Stimulated activated CD4-positive, alpha-beta T cell treated with anti-CD3 and anti-CD28 coated beads, Interleukin-1b, Interleukin-23, amount 100 ng/mL, for 4 hours (primary cell): ENCODE measurements at places on chromosomes 1 and 21.

DNA sequence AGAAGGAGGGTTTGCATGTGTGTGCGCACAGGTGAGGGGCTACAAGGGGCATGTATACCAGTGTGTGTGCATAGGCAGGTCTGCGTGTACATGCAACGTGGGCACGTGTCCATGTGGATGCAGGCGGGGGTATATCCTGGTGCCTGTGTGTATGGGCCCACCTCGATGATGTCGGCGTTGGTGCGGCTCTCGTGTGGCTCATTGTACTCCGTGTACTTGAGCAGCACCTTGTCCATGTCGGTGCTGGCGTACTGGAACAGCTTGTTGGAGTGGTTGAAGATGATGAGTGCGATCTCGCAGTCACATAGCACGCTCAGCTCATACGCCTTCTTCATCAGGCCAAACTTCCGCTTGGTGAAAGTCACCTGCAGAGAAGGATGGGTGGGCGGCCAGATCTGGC, 18.3 kb downstream of the MEF2D start:
- DNase-seq: no peak

DNA sequence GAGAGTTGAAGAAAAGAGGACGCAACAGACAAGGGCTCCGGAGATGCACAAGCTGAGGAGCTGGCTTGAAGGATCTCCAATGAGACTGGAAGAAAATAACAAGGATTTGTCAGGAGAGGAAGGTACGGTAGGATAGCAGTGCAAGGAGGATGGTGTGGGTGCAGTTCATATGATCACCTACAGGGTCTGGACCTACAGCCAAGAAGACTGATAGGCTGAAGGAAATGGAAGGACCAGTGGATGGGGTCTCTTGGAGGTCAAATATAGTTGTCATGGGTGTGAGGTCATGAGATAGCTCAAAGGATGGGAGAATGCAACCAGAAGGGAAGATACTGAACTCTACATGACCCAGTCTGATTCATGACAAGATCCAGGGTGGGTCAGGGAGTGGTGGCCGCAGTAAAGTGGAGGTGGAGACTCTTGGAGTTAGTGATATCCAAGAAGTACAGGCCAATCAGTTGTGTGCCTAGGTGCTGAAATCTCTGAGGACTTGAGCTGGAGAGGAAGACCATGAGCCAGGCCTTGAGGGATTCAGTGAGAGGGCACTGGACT, 15.3 kb upstream of the KANK4 start:
- no peak for DNase-seq

DNA sequence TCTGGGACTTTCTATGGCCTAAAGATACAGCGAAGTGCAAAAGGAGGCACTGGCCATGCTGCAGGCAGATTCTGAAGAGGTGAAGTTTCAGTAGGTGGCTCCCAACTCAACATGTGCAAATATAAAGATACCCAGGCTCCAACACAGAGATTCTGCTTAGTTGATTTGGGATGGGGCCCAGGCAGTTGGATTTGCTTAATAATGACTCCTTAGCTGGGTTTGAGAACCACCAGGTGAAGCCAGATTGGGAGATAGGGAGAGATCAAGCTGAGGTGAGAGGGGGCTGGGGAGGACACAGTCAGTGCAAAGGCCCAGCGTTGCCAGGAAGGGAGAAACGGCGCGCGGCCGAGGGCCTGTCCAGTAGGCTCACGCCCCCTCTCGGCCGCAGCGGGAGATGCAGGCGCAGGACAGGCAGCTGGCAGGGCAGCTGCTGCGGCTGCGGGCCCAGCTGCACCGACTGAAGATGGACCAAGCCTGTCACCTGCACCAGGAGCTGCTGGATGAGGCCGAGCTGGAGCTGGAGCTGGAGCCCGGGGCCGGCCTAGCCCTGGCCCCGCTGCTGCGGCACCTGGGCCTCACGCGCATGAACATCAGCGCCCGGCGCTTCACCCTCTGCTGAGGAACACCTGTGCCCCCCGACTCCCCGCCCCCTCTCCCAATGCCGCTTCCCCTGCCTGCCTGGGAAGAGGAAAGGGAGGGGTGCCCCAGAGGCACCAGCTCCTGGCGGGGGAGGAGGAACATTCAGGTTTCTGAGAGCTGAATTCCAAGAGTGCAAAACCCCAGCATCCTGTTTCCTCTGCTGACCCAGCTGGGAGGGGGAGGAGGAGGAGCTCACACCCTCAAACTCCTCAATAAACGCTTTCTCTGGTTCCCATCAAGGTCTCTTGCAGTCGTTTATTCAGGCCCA, 1.2 kb downstream of the FAM167B start:
- peak; percentile 60 for DNase-seq

- no peak for DNase-seq
Measured at GRCh38 chr1:45152126-45152525, 54.3 kb downstream of the ZSWIM5 start.

- DNase-seq: no peak
Measured at GRCh38 chr1:14435368-14436023, 163.0 kb upstream of the KAZN start.

GRCh38 chr1:27290581-27290980, 31.4 kb upstream of the TMEM222 start:
- DNase-seq: no peak

GRCh38 chr1:61104220-61104671, 21.9 kb downstream of the NFIA start:
- no peak for DNase-seq

GRCh38 chr1:53370369-53370961, 42.6 kb upstream of the LRP8 start:
- DNase-seq: no peak

GRCh38 chr1:223780318-223780717, 65.4 kb downstream of the TP53BP2 start:
- DNase-seq: no peak

DNA sequence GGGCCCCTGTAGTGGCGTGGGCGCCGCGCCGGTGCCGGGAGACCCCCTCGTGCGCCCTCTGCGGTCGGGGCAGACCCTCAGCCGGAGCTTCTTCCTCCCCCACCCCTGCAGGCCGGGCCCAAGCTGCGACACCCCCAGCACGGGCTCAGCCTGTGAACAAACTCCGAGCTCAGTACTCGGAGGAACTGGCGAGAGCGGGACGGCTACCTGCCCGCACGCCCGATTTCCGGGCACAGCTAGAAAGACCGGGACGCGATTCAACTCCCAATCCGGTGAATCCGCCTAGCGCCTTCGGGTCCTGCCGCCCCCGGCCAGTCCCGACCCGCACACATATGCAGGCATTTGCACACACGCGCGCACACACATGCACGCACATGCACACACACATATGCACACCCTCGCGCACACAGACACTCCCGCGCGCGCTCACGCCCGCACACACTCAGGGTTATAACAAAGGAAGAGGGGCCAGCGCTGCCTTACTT, 580 bp upstream of the BLACAT1 start:
- no peak for DNase-seq

DNA sequence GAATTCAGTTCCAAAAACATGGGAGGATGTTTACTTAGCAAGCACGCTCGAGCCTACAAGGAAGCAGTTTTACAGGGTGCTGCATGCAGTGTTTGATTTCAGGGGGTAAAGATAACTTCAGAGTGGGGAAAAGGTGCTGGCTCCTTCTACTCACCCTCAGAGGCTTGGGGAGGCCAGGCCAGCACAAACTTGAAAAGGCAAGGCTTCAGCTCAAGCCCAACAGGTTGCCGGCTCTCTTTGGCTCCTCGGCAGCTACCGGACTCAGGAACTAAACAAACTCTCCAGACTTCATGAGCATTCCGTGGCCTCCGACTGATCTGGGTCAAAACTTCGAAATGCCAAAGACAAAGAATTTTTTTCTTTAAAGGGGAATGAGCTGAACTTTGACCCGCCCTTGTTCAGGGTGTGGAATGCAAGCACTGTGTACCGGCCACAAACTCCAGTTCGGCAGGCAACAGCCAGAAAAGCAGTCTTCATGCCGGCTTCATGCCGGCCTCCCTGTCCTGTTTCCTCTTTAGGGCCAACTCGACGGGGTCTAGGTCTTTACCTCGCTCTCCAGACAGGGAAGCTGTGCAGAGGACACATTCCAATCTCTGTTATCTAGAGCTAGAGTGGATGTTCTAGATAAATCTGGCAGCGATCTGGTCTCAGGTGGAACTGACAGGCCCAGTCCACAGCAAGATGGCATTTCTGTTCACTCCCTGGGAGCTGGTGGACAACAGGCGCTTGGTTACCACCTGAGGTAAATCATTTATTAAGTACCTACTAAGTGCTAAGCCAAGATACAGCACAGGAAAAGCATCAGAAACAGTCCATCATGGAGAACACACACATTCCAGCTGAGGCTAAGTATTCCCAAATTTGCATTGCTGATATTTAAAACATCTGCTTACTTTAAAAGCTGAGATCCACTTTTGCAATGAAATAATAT, 75.0 kb downstream of the CD46 start:
- no peak for DNase-seq
